ENCODE measurements at places on chromosomes 3 and 15.

DNA sequence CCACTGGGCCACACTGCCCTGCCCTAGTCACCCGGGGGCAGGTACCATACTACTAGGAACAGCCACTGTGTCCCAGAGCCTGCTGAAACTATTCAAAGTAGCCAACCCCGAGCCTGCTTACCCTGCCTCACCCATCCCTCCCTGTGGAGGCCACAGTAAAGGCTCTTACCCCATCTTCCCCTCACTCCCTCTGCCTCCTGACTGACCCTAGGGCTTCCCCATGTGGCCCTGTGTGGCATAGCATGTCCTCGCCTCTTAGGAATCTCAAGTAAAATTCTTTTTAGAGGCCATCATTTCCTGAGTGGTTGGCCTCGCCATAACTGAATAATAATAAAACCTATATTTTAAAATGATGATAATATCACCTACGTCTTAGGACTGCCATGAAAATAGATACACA is 112.2 kb upstream of the SLC6A11 start:
- no peak for DNase-seq

DNA sequence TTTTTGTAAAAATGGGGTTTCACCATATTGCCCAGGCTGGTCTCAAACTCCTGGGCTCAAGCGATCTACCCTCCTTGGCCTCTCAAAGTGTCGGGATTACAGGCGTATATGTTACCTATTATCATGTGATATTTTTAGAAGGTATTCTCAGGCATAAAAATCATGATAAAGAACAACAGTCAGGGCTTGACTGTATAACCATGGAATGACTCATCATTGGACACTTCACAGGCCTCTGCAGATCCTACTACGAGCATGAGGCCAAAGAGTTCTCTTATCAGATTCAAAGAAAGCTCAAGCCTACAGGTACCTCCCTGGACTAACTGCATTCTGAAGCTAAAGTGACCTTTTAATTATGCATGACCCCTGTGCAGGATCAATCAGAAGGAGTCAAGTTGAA is 91.7 kb upstream of the PRICKLE2 start:
- no peak for DNase-seq

GRCh38 chr3:183378008-183378407 is 50.4 kb downstream of the MCF2L2 start:
- DNase-seq = no peak

DNA sequence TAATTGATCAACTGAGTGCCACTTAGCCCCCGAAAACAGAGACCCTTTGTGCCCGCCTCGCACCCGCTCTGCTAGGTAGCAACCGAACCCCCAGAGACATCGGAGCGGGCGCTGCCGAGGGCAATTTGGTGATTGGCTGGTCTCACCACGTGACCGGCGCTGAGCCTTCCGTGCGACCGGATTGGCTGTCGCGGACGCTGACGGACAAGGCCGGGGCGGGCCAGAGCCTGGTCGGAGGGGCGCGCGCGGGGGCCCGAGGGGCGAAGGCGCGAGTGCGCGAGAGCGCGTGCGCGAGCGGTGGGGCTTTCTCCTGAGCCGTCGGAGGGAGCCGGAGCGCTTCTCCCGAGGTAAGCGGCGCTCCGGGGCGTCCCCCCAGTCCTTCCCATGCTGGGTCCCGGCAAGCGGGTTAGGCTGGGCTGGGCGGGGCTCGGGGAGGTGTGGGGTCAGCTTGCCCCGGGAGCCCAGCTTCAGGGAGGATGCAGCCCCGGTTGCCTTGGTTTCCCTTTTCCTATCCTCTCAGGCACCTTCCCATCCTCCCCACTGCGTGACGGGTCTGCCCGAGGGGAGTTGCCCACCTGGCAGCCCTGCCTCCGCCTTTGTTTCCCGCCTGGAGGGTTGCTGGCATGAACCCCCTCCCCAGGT is at the start of gene TMEM108:
TSS of gene TMEM108 (plus strand) at position 303 of the 642 bp plus-strand sequence.
- no peak for DNase-seq

DNA sequence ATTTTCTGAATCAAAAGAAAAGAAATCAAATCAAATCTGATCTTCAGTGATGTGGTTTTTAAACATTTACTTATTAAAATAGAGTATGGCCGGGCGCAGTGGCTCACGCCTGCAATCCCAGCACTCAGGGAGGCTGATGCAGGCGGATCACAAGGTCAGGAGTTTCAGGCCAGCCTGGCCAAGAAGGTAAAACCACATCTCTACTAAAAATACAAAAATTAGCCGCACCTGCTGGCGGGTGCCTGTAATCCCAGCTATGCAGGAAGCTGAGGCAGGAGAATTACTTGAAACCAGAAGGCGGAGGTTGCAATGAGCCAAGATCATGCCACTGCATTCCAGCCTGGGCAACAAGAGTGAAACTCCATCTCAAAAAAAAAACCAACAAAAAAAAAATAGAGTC is 169.1 kb downstream of the ULK4 start:
- no peak for DNase-seq

- DNase-seq = no peak
These were observed 227.2 kb upstream of the GOLIM4 start for GRCh38 chr3:168322941-168323340.
